ENCODE measurements at places on chromosomes 11 and 22.

DNA sequence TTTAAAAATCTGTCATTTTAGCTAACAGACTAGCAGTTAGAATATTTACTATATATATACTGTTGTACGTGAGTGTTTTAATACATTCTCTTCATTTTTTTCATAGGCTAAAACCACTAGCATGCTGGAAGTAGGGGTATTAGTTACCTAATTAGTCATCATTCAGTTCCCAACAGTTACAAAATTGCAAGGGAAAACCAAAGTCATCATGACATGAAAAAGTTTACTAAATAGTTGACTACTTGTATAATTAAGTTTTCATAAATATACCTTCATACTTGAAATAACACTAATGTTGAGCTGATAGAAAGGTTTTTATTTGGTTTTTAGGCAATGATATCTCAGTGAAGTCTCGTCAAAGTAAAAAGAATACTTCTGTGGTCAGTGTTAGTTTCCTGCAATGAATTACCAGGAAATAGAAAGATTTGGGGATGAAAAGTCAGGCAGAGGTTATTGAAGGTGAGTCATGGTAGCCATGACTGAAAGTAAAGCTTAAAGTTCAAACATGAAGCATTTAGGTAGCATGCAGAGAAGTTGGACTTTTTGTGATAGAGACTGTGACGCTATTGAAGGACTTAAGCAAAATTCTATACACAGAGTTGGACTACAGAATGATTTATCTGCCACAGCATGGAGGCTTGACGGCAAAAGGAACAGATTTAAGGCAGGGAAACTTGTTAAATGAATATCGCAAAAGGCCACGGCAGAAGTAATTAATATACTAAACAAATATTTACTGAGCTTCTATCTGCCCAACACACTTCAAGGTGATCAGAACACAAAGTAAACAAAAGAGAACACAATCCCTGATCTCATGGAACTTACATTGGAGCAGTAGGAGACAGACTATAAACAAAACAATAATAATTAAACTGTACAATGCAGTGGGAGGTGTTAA is 828.1 kb upstream of the FAT3 start:
- no peak for DNase-seq

DNA sequence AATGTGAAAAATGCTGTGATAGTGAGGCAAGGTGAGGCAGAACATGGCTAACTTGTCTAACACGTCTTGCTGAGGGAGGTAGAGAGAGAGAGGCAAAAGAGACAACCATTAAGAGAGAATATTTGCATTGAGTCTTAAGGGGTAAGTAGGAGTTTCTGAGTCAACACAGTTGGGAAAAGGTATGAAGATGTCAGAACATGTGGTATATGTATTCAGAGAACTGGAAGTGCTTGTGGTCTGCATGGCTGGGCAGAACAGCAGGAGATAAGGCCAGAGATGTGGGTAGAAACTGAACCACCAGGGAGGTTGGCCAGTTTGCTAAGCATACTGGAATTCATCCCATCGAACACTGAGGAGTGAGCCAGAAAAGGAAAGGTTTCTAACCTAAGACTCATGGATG is 25.0 kb upstream of the SLC5A1 start:
- no peak for DNase-seq

- DNase-seq: no peak
Observed at GRCh38 chr22:37044634-37045625, 6.6 kb upstream of the KCTD17 start.

GRCh38 chr22:20526628-20527355 is 19.4 kb downstream of the MED15 start:
- DNase-seq: no peak

DNA sequence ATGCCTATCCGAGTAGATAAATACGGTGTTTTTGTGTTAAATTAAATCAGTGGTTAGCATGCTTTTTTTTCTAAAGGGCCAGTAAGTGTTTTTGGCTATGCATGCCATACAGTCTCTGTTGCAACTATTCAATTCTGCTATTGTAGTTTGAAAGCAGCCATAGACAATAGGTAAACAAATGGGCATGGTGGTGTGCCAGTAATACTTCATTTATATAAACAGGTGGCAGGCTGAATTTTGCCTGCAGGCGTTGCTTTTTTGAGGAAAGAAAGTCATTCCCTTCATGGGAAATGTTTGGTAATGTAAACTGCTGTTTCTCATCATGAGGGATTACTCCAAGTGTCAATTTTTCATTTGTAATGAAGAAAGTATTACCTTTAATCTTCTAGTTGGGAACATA is 106.5 kb downstream of the TMEM135 start:
- DNase-seq: peak; percentile 8

DNA sequence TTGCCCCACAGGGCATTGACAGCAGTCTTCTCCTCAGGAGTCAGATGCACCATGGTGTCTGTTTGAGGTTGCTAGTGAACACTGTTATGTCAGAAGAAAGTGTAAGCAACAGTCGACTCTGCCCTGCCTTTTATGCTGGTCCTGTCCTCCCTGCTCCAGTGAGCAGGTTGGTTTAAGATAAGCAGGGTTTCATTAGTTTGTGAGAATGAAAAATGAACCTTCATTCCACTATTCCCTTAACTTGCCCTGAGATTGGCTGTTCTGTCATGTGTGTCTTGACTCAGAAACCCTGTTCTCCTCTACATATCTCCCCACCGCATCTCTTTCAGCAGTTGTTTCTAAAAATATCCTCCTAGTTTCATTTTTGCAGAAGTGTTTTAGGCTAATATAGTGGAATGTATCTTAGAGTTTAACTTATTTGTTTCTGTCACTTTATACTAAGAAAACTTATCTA is at the start of gene HBD:
TSS of gene HBD (minus strand) at position 103 of the 454 bp plus-strand sequence. CDS start at position 53, 50 bp downstream.
- no peak for DNase-seq

DNA sequence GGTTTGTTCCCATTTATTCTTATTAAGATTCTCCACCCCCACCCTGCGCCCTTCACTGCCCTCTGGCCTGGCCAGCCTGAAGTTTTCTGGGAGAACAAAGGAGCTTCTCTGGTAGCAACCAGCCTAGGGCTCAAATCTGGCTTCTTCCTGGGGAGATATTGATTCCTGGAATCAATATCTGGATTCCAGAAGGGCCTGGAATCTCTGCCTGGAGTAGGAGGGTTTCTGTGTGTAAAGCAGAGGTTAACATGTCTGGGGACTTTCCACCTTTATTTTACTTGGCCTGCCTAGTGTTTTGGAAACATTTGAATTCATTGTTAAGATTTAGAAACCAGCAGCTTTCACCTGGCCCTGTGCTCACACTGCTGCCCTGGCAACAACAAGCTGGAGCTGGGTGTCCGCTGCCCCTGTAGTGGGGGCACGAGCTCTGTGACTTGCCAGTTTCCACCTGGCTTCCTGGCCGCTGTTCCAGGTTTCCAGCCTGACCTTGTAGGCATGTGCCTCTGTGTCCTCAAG is 5.5 kb downstream of the C11orf91 start:
- DNase-seq: peak; percentile 57

- DNase-seq: peak; percentile 60
Observed at GRCh38 chr11:68212421-68213134, 518 bp downstream of the KMT5B start.

DNA sequence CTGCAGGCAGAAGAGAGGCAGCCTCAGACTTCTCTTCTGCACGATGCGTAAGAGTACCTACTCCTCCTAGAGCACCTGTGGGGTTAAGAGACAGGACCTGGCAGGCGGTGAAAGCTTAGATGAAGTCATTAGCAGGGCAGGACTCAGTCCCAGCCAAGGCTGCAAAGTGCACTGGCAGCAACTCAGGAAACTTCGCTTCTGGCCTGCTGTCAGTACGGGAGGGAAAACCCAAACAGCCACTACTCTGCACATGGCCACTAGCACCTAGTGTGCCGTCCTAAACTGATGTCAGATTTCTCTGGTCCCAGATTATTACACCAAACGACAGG is 8.8 kb upstream of the KLHL35 start:
- DNase-seq: no peak

DNA sequence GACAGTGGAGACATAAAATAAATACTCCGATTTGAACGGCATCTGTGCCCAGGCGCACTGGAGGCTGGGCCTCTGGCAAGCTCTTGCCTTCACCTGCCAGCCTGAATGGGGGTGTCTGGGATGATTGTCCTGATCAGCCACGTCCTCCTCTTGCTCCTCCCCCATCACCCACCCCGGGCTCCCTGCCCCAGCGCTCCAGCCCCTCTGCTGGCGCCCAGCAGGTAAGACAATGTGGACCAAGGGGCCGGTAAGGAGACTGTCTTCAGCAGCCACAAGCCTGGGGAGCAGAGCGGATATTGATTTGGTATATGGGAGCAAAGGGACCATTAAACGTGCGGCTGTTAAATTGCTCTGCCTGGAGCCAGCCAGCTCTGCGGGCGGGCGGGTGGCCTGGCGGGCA is 24.9 kb downstream of the WNT11 start:
- no peak for DNase-seq

DNA sequence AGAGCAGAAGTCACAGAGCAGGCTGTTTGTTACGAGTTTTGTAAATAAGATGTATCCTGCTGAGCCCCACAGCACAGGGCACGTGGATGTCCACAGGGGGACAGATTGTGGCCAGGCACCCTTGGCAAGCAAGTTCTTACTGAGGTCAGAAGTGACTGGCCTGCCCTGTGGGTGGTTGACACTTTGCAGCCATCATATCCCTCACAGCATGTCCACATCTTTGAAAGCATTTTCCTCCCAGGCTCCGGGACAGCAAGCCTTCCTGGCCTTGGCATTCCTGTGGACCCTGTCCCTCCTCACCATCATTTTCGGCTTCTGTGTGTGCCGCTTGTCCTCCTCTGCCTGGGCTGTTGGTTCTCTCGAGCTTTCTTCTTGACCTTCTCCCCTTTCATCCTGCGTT is 189.5 kb downstream of the TBC1D22A start:
- DNase-seq: no peak

GRCh38 chr11:57482782-57483561 is 22.6 kb downstream of the RTN4RL2 start:
- DNase-seq: peak; percentile 58
